Bone marrow (tissue), 2 donors: ENCODE measurements at places on chromosomes 3 and 15.

- DNase-seq, result no peak
Measured at GRCh38 chr15:70947351-70948335, 55.0 kb downstream of the LRRC49 start.

GRCh38 chr3:153129426-153129825 is 32.6 kb upstream of the RAP2B start:
- no peak for DNase-seq

GRCh38 chr15:55990516-55990915 is 2.9 kb downstream of the NEDD4 start:
- no peak for DNase-seq

GRCh38 chr3:34254285-34254684 is 455.9 kb downstream of the PDCD6IP start:
- no peak for DNase-seq

GRCh38 chr3:189138901-189139610 is 32.7 kb upstream of the TPRG1 start:
- no peak for DNase-seq

DNA sequence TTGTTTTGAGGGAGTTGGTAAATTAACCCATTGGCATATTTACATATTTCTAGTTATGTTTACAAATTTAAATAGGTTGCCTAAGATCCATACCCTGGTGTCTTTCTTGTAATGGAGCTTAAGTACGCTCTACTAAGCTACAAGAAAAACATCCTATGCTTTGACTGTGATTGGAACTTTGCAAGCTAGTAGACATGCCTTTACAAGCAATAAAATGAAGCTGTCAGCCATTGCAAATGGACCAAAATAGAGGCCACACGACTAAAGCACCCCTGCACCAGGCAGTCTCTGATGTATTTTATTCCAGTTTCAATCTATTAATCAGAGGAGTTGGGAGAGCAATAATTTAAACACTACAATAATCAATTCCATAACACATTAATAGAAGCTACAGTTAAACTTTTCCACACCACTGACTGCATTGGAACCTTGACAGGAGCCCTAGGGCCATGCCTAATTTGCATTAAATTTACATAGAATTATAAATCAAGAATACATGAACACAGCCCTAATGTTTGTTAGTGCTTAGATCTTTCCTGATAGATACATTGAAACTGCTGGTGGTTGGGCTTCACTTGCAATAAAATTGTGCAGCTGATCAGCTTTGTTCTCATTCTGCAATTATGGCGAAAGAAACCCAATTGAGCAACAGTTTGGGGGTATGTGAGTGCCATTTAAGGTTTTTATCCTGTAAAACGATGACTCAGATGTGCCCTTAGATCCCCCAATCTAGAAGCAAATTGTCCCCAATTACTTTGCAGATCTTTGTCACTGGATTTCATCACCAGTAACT is 360.1 kb downstream of the LSAMP start:
- DNase-seq, result no peak

DNA sequence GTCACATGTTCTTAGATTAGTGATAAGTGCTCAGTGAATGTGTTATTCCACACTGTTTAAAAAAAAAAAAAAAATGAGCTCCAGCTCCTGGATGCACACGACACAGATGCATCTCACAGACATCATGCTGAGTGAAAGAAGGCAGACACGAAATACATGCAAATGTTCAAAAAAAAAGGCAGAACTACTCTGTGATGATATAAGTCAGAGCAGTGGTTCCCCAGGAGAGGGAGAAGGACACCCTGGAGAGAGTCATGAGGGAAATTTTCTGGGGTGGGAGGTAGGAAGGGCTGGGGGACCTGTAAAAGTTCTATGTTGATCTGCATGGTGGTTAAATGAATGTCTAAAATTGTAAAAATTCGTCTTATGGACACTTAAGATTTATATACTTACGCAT is 4.3 kb downstream of the CSRNP1 start:
- DNase-seq, result no peak

DNA sequence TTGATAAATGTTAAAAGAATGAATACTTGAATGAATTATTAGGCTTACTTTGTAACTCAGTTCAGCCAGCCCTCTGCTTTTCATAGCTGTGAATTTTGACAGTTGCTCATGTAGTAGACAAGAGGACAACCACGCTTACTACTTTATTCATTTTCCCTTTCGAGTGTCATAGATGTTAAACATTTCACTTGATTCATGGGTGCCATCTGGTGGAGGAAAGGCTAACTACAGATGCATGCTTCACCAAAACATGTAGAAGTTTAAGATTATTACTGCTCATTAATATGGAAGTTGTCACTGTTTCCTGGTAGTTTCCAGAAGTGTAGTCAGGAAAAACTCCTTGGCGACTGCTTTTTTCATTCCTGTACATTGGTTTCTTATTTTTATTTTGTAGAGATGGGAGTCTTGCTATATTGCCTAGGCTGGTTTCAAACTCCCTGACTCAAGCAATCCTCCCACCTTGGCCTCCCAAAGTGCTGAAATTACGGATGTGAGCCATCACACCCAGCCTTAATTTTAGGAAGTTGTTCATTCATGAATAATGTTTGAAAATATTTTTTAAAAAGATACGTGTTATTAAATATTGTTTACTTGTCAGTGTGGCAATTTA is 163.2 kb downstream of the B3GALNT1 start:
- DNase-seq, result no peak

GRCh38 chr3:44961888-44962287 is 14.1 kb downstream of the ZDHHC3 start:
- no peak for DNase-seq

GRCh38 chr15:100484443-100484842 is 44.3 kb downstream of the CERS3 start:
- no peak for DNase-seq

DNA sequence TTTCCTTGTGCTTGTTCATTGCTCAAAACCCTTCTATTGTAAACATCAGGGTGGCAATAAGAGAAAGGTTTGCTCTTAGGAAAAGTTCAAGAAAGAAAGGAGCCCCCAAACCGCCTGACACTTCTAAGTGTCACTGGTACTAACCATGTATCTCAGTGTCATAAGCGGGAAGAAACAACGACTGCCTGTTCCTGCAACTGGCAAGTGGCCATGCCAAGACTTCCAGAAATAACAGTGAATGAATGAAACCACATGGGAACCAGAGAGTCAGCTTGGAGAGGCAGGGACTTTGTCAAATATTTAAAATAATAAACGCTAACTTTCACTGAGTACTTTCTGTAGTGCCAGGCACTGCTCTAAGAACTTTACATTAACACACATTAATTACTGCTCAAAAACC is 1.1 kb downstream of the PLSCR2 start:
- no peak for DNase-seq

DNA sequence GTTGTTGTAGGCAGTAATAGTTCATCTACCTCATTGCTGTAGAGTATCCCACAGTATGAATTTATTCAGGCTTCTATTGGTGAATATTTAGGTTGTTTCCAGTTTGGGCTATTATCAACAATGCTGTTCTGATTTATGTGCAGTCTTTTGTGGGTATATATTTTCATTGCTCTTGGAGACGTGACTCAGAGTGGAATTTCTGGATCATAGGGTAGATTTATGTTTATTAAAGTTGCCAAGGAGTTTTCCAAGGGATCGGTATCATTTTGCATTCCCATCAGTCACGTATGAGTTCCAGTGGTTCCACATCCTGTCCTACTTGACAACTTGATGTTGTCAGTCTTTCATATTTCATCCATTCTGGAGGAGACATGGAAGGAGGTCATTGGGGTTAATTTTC is 8.4 kb upstream of the HRH1 start:
- no peak for DNase-seq

GRCh38 chr15:74375303-74375693 is 7.9 kb upstream of the CYP11A1 start:
- DNase-seq, result peak; percentile 74

- DNase-seq, result no peak
Measured at GRCh38 chr3:71011565-71012287, 571.8 kb downstream of the FOXP1 start.

DNA sequence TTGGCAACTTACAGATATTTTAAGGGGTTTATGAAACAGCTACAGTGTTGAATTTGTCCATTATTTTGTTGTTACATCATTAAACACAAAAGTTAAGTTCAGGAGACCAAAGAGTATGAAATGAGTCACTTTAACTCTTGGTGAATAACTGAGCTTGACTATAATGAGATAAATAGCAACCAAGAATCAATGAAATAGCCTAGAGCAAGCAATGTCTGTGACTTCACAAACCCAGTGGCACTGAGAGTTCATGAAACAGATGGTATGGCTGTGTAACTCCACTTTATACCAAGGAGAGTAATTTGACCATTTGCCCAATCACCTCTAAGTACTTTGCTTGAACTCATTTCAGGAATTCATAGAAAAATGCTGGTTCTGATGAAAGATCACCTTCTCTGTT is 169.6 kb upstream of the GADL1 start:
- no peak for DNase-seq

- no peak for DNase-seq
Measured at GRCh38 chr15:41423979-41424659, 7.2 kb downstream of the RTF1 start.

DNA sequence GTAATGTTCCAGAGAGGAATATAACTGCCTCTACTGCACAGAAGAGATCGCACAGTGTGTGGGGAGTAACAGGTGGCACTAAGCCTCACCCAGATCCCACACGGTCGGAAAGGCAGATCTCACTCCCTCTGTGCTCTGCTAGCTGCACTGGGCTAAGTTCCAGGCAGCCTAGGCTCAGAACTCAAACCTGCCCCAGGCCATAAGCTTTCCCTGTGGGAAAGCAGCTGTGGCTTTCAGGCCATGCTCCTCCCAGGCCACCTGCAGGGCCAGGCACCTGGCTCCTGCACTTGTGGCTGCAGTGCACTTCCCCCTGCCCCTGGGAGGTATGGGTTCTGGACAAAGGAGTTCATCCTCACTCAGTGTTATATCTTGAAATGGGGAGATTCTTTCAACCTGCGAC is 27.5 kb downstream of the PCCB start:
- no peak for DNase-seq

DNA sequence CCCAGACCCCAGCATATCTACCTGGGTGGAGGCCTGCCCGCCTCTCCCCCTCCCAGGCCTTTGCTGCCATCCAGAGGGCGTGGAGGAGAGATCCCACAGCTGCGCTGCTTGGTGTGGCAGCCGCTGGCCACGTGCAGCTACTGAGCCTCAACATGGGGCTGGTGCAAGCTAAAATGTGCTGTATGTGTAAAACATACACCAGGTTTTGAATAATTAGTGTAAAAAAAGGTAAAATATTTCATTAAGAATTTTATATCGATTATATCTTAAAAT is 95.8 kb downstream of the SEC22A start:
- DNase-seq, result no peak

DNA sequence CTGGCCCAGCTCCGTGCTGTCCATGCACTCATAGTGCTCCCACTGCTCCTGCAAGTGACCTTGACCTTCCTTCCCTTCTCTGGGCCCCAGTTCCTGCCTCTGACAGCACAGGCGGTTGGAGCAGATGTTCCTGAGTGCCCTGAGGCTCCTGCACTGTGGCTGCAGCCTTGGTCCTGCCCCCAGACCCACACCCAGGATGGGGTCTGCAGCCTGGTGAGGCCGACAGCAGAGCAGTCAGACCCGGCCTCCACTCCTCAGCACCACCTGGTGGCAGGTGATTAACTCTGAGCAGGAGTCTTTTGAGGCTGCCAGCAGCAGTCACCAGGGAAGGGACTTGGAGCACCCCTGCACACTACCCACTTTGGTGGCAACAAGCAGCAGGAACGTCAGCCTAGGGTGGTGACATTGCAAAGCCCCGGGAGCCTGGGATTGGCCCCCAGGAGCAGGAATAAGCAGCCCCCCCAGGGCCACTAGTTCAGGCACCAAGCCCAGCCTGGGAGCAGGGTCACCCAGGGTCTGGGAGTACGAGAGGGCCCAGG is 64.6 kb downstream of the CYP11A1 start:
- no peak for DNase-seq

GRCh38 chr3:66381626-66382025 is 119.2 kb downstream of the LRIG1 start:
- DNase-seq, result no peak

DNA sequence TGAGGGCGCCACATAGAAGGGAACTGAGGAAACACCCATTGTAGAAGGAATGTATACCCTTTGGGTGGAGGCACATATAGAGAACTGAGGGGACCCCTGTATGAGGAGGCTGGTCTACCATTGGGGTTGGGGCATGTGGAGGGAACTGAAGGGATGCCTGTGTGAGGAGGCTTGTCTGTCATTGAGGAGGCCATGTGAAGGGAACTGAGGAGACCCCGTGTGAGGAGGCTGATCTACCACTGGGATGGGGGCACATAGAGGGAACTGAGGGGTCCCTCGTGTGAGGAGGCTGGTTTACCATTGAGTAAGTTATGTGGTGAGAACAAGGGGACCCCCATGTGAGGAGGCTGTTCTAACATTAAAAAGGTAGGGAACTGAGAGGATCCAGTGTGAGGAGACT is 156.1 kb downstream of the FBLN2 start:
- no peak for DNase-seq

- no peak for DNase-seq
Measured at GRCh38 chr3:16897254-16897926, 12.6 kb downstream of the PLCL2 start.

DNA sequence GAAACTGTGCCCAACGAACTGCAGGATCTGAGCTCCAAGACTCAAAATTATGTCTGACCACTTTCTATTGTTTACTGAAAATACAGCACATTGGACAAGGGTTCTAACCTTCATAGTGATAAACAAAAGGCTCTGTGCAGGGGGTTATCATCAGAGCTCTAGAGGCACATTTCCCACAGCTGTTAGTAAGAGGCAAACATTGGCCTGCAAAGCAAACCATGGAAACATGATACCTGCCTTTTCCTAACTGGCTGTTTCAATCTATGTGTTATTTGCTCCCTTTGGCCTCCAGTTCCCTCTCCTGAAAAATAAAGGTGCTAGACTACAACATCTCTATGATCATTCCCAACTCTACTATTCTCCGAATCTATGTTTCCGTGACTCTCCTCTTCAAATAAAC is 159.7 kb upstream of the ARHGEF26 start:
- no peak for DNase-seq

- no peak for DNase-seq
Measured at GRCh38 chr15:85324202-85324601, 56.2 kb upstream of the AKAP13 start.

GRCh38 chr15:68501259-68501591 is 69.3 kb upstream of the ITGA11 start:
- DNase-seq, result no peak

- no peak for DNase-seq
Measured at GRCh38 chr3:151990696-151991376, 117.4 kb downstream of the SUCNR1 start.

DNA sequence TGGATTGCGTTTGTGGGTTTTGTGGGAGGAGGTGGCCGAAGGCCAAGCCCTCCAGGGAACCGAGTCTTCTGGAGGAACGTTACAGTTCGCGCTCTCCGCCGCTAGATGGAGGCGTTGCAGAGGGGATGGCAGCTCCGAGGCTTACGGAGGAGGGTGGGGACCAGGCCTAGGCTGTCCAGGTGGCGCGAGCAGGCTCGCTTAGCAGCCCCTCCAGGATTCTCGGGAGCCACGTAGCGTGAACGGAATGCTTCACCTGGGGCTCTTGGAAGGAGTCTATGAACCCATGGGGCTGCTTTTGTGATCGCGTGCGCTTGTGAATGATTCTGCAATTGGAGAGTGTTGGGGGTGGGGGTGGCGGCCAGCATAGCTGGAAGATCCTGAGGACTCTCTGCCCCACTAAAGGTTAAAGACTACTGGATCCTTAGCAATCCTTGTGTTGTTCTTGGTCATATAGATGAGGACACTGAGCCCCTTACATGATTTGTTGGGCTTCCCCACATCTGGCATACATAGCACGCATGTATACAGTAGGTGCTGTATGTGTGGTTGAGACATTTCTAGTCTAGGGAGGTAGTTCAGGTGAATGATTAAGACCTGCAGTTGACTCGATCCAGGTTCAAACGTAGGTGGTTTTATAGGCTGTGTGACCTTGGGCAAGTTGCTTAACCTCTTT is 25.7 kb downstream of the FAM3D start:
- DNase-seq, result peak; percentile 15
